ENCODE measurements at places on chromosomes 4 and X.
A peak's percentile ranks its signal among the peaks of the same experiment; 100 is the strongest.

- peak; percentile 95 for DNase-seq
Measured at GRCh38 chr4:7699031-7699430, 240.6 kb downstream of the AFAP1 start.

- DNase-seq = no peak
Measured at GRCh38 chr4:118326585-118326984, 26.2 kb downstream of the PRSS12 start.

DNA sequence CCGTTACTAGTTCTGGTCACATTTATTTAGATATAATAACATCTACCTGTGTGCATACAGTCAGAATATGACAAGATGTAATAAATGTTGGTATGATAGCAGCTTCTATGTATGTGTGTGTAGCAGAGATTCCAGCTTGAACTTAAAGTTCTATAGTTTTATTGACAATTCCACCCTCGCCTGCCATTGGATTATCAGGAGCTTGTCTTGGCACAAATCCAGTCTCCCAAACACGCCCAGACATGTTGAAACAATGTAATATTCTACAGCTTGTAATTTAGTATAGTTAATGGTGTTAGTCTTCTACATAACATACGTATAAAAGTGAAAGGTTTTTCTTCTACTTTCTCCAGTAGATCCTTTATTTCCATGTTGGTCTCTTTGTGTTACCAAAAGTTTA, 44.4 kb downstream of the BBS12 start:
- DNase-seq = no peak

DNA sequence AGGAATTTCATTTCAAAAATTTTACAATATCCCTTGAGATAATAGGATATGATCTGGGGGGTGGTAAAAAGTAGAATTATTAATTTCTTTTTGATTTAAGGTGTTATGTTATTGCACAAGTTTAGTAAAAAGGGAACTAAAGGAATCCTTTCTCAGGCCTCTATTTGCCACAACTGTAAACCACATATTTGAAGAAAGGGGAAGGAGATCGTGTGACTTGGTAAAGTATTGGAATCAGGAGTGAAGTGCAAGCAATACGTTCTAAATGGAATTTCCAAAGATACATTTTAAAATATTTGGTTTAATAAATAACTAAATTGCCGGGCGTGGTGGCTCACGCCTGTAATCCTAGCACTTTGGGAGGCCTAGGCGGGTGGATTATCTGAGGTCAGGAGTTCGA, 35.3 kb upstream of the SCRG1 start:
- no peak for DNase-seq

GRCh38 chrX:4091046-4091760, 377.8 kb upstream of the PRKX start:
- DNase-seq = no peak

DNA sequence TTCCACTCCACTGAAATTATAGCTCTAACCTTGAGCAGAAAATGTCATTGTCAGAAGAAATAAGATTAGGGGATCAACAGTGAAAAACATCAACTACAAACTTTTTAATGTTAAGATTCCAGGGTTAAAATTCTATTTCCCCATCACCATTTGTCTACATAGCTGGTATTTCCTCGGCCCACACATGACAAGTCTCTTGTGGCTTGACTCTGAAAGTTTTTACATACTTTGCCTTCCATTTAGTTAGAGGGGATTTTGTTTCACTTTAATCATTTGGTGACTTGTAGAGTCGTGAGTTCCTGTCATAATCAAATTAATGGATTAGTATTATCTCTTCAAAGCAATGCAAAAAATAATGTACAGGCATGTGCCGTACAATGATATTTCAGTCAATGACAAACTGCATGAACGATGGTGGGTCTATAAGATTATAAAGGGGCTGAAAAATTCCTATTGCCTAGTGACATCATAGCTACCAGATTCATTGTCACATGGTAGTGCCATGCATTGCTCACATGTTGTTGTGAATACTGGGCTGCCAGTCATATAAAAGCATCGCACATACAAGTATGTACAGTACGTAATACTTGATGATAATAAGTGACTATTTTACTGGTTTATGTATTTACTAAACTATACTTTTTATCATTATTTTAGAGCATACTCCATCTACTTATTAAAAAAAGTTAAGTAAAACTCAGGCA, 72.0 kb downstream of the ING2 start:
- DNase-seq = peak; percentile 15

DNA sequence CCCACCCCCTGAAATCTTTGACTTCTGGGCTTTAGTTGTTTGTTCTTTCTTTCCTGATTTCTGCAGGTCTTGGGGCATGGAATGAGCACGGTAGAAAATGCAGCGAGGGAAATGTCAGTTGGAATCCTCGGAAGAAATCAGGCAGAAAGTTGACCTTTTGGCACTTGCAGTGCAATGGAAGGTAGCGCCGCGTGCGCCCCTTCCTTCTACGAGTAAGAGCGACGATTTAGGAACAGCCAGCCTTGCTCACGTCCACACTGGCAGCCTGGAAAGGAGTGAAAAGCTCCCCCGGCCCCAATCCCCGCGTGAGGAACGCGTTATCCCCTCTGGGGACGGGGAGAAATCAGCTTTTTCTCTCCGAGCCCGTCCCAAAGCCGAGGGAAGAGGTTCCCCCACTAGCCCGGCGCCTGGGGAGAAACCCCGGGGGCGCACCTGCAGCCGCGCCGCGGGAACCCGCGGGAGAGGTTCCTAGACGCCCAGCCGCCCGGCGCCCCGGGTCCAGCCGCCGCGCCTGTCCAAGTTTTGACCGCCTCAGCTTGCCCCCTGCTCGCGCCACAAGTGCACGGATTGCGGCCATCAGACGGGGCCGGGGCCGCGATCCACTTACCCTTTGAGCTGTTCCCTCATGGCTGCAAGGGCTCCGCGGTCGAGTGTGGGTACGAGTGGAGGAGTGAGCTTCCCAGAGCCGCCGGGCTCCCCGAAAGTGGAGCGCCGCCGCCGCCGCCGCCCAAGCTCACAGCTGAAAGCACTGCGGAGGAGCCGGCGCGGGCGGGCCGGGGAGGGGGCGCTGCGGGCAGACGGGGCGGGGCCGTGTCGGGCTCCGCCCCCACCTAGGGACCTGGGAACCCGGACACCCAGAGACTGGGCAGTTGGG, 194.6 kb upstream of the FTHL17 start:
- DNase-seq = no peak

DNA sequence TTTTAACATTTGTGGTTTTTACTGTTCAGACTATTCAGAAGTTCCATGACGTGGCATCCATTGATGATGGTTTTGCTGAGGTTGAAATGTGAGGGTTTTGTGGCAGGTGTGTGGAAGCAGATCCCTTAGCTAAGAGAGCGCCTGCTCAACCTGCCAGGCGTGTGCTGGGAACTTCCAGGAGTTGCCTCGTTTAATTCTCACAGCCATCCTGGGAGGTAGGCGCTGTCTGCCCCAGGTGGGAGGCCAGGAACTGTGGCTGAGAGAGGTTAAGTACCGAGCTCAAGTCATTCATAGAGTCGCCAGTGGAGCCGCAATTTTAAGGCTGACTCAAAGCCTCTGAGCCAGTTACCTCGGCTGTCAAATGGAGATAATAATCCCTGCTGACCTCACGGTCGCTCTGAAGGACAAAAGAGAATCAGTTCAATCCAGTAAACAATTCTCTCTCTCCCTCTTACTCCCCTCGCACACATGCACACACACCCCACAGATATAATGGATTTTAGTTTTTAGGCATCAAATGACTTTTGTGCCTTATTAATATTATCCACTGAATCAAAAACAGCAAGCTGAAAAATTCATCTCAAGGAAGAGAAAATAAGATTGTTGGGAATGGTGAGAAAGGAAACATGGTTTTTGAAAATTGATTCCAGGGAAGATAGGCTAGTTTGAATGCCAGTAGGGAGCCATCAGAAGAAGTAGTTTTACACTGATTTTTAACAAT, 171.3 kb downstream of the PTTG2 start:
- no peak for DNase-seq
